ENCODE measurements at places on chromosomes 1 and 21. TPM values are rescaled to one million over a fixed set of nuclear protein-coding genes. Genes with fewer than 3 reads are reported as not detected.

Gene SPRR2B
- total RNA-seq: not detected

Gene SPRR3
- not detected for total RNA-seq

Gene MYOG
- not detected for total RNA-seq

Gene STPG1
- total RNA-seq: 18.6 TPM

Gene BMP8B
- total RNA-seq: 0.21 TPM

Gene MROH9
- not detected for total RNA-seq

DNA sequence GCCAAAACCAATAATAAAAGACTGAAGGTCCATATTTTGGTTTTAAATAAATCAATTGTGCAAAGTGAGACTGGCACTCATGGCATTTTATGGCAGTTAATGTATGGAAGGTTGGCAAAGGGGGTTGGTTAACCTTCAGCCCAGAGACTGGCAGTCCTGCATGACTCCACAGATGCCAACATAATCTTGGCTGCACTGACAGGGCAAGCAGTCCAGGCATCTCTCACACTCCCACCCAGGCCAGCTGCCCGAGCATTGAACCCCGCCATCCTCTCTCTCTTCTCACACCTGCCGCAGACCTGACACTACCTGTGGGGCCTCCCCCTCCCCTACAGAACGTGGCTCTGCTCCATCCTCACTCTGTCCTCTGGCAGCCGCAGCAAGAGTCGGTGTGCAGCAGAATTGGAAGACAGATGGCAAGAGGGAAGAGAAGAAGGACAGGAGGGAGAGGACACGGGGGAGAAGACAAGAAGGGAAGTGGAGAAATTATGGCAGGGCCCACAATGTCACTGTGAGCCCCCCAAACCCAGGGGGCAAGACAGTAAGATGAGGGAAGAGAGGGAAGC lies 43.7 kb downstream of the ITPKB start:
- DNase-seq: no peak

GRCh38 chr1:245126530-245126929 lies 28.3 kb upstream of the KIF26B start:
- DNase-seq: no peak

DNA sequence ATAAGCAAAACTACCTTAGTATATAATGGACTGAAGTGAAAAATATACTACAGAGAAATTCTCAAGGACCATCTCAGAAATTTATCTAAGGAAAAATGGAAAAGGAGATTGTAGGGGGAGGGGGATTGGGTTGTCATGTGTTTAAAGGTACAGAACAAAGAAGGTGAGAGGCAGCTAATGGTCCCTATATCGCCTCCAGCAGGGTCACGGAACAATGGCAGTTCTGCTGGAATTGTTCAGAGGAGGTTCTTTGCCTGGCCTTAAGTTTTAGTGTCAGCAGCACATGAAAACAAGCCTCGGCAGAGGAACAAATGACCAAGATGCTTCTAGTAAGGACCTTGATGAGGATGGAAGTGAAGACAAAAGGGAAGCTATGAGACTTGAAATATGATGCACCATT lies 42.0 kb upstream of the RGS2 start:
- DNase-seq: no peak

- no peak for DNase-seq
Measured at GRCh38 chr1:67941746-67942145, 108.5 kb upstream of the GNG12 start.

GRCh38 chr21:26679284-26679683 lies 106.2 kb upstream of the CYYR1 start:
- DNase-seq: no peak

GRCh38 chr1:27141266-27142003 lies 13.5 kb downstream of the SLC9A1 start:
- peak; percentile 74 for DNase-seq

- peak; percentile 50 for DNase-seq
Measured at GRCh38 chr1:212561501-212561931, 47.0 kb upstream of the ATF3 start.

GRCh38 chr1:155960081-155960745 lies 18.1 kb downstream of the ARHGEF2 start:
- DNase-seq: peak; percentile 22

- peak; percentile 97 for DNase-seq
Measured at GRCh38 chr21:33383056-33383888, 19.9 kb upstream of the IFNGR2 start.

Data from MCF 10A (cell line).